ENCODE measurements at places on chromosomes 11 and 22.

DNA sequence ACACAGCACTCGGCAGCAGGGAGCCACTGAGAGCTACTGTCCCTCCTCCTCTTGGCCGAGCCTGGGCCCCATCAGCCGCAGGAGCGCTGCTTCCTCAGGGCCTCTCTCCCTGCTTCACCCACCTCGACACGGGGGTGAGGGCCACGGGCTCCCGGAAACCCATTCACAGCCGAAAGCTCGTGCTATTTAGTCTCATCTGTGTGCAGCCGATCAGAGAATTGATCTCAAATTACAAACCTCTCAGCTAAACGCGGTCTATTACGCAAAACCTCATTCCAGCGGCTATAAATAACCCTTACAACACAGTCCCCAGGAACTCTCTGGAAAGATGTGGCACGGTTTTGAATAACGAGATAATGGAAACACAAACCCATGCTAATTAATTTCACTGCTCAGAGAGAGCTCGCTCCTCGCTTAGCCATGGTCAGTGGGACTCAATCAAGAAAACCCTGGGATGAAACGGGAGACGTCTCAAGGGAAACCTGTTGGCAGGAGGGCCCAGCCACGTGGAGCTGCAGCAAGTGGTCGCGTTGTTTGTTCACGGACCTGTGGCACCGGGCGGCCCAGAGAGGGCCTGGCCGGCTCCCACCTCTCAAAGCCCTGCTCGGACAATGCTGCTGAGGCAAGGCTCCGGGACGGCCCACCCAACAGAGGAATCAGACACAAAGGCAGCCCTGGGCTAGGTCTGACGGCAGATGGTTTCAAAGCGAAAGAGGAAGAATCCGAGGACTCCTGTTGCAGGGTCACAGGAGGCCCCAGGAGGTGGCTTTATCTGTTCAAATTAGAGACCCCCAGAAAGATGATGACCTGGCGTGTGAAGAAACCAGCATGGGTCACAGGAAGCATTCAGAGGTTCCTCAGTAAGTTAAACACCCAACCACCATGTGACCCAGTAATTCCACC, 210.5 kb downstream of the CTTN start:
- no peak for DNase-seq

GRCh38 chr11:132976115-132976514, 556.2 kb downstream of the OPCML start:
- DNase-seq, result no peak

GRCh38 chr22:41844036-41844435, 11.1 kb downstream of the SREBF2 start:
- DNase-seq, result no peak

GRCh38 chr11:122179961-122180834, 64.2 kb upstream of the BLID start:
- no peak for DNase-seq

- DNase-seq, result no peak
Observed at GRCh38 chr11:6245536-6245935, 6.6 kb downstream of the CNGA4 start.

DNA sequence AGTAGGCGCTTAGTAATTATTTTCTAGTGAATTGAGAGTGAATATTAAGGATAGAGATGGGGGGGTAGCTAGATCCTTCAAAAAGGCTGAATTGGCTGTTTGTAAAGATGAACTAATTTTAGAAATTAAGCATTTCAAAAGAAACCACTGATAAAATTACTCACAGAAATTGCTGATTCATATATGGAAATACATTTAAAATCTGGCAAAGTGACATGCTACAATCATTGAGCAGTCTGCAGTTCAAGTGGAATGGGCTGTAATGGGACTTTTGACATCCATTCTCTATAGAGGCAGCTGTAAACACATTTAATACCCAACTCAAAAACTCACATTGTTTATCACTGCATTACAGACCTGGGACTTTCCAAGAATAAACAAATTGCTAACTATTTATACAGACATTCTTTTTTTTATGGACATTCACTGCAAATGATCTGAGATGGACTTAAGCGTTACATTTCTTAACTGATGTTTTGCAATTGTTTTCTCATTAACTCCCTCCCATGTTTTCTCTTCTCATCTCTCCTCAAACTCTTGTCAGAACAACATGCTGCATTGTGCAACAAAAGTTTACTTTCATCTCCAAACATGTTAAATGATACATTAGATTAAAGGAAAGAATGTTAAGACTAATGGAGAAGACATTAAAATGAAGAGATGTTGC, 42.1 kb upstream of the MMP7 start:
- DNase-seq, result no peak

DNA sequence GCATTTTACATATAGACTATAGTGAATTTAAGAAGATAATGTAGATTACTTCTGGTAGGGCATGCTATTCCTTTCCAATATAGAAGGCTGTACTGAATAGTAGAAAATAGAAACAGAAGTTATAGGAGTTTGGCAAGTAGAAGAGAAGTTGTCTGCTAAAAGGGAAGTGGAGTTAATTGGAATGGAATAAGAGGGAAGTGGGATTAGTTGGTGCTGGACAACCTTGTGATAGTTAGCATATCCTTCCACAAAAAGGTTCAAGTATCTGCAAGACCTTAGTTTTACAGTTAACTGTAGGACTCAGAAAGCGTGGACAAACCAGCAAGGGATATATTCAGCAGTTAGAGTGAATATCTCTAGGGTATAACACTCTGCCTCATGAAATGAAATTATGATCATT, 185.5 kb downstream of the SWAP70 start:
- DNase-seq, result no peak

DNA sequence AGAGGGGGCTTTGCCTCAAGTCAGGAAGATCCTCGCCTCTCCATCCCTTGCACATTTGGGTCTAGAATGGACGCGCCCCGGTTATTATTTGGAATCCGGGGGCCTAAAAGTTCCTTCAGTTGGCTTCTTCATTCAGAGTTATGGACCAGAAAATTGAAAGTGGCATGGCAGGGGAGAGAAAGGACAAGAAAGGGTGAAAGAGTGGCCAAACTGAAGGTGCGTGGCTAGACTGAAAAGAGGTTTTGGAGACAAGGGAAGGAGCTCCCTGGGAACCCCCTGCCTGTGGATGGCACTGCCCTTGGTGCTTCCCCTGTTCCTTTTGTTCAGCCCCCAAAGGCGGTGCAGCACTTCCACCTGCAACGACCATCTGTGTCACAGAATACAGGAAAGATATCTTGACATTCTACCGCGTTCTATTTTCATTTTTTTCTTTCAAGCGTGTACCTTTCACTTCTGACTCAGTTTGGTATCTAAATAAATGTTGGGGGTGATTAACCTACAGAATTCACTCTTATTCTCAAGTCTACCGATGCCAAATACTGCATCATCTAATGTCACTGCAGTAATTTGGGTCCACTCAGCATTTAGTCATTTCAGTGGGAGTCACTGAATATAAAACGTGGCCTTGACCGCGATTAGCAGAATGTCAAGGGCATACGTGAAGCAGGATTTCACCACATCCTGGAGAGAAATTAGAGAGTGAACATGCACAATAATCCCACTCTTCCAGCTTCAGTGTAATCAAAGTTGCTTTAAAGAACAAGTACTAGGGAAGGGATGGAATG, 88.1 kb upstream of the ARHGAP32 start:
- DNase-seq, result no peak

- DNase-seq, result peak; percentile 59
Observed at GRCh38 chr22:39003165-39003638, 10.9 kb upstream of the APOBEC3C start.

DNA sequence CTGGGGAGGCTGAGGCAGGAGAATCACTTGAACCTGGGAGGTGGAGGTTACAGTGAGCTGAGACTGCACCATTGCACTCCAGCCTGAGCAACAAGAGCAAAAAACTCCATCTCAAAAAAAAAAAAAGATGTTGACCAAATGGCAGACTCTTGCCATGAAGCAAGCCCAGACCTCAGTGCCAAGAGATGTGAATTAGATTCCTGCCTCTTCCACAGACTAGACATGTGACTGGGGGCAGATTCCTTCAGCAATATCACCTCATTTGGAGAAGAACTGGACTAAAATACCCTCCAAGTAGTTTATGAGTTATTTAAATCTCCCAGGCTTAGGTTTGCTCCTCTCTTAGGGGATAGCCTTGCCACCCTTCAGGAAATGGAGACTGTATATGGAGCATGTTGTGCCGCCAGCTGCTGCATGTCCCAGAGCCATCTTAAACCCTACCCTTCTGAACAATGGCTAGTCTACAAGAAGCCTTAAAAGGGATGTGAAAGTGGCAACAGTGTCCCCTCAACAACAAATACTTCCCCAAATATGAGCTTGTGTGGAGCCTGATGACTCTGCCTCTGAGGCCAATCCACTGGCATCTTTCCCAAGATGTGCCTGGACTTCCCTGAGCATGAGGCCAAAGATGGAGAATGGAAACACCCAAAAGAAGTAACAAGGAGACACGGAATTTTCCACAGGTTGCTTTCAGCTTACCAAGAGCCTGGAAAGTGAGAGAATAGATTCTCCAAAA, 763 bp upstream of the MS4A7 start:
- DNase-seq, result no peak

GRCh38 chr22:45341498-45341897, 31.8 kb downstream of the FAM118A start:
- DNase-seq, result peak; percentile 42

DNA sequence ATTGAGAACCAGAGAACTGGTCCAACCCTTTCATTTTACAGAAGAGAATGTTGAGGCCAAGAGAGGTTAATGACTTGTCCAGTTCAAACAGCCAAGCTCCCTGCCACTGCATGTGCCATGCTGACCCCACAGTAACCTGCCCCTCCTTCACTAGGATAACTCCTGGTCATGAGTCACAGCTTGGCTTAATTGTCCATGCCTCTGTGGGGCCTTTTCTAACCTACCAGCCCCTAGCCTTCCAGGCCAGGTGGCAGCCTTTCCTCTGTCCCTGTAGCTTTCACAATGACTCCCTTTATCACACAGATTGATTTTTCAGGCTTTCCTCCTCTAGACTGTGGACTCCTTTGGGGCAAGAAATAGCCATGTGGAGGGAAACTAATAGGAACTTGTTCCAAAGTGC, 97.2 kb downstream of the PIWIL4 start:
- no peak for DNase-seq

DNA sequence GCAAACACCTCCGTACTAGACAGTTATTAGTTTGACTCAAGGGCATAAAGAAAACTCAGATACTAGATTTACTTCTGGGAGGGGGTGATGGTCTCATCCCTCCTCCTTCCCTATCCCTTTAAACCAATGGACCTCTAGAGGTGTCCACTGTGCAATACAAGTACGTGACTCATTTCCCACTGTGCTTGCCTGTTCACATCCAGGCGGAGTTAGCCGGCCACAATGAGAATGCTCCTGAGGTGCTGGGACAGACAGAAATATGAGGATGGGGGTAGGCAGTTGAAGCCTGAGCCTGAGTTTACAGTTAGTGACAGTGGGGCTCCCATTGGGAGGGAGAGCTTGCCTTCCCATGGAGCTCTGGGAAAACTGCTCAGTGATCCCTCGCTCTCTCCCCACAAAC, 8.4 kb upstream of the PMM1 start:
- DNase-seq, result no peak

DNA sequence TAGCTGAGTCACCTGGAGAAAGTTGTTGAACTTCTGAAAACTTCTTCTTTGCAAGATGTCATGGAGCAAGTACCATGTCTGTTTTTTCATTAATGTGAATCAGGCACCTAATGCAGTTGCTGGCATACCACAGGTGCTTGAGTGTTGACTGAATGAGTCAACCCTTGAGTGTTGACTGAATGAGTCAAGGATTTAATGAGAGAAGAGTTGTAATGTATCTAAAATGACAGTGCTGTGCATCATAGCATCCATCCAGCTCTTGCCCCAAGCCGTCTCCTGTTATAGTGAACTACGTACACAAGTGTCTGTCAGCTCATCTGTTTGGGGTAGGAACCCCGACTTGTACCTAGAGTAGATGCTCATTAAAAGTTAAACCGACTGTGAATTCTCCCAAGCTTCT, 93.1 kb downstream of the CWC15 start:
- DNase-seq, result no peak

- no peak for DNase-seq
Observed at GRCh38 chr11:104152941-104153505, 10.9 kb downstream of the PDGFD start.

GRCh38 chr11:40253166-40253565, 1206.3 kb downstream of the LRRC4C start:
- DNase-seq, result no peak

- no peak for DNase-seq
Observed at GRCh38 chr11:27783701-27784355, 83.6 kb upstream of the BDNF start.

- no peak for DNase-seq
Observed at GRCh38 chr11:84819128-84819527, 808.0 kb downstream of the DLG2 start.

GRCh38 chr22:29306835-29307595, 565 bp downstream of the GAS2L1 start:
- DNase-seq, result no peak

GRCh38 chr11:130403271-130403804, 25.1 kb downstream of the ADAMTS8 start:
- no peak for DNase-seq

- no peak for DNase-seq
Observed at GRCh38 chr11:108984523-108984922, 319.7 kb downstream of the DDX10 start.

DNA sequence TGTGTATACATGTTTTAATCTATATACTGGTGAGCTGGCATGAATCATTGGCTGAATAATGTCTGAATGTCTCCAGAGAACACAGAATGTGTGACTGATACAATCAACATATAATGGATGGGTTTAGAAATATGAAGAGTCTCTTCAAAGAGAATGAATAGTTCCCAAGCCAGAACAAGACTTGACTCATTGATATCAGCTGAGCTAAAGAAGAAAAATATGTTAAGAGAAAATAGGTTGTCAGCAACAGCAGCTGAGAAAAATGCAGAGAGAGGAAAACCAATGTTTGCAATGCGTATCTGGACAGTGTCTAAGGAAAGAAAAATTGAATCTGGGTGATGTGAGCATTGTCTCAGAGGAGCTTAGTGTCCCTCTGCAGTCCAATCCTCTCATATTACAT, 1281.8 kb upstream of the TENM4 start:
- DNase-seq, result no peak

- no peak for DNase-seq
Observed at GRCh38 chr11:128809128-128809527, 58.0 kb downstream of the KCNJ1 start.

- DNase-seq, result no peak
Observed at GRCh38 chr11:86670911-86671310, 1.5 kb downstream of the ME3 start.

DNA sequence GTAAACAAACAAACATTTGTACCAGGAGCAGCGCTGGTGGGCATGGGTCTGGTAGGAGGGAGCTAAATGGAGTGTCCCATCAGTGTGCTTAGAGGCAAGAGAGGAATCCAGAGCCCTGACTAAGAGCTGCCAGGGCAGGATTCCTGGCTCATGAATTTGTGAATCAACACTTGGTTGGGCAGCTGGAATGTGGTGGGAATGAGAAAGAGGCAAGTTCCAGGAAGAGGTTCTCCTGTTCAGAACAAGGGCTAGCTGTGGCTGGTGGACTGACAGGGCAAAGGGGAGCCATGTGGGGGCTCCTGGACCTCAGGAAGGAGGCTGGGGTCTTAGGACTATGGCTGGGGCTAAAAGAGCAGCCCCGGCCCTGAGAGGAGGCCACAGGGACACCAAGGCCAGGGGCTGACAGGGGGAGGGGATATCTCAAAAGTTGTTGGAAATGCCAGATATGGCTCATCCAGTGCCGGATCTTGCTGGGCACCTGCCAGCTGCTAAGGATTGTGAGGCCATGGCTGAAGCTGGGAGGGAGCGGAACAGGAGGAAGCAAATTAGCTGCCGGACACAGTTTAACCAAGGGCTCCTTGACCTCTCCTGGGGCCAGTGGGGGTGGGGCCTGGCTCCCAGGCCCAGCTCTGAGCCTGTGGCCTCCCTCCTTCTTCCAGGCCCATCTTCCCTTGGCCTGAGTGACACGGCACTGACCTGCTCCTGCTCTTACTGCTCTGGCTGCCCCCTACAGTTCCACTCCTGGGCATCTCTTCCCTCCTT, 14.6 kb upstream of the P2RY6 start:
- DNase-seq, result no peak
